LNCaP clone FGC (cell line): ENCODE measurements at places on chromosomes 12 and 14.

- no peak for DNase-seq
These were observed 1.4 kb downstream of the NFKBIA start for GRCh38 chr14:35403114-35403602.

GRCh38 chr14:21917699-21918436, 244.2 kb upstream of the OR4E1 start:
- peak; percentile 30 for DNase-seq

- peak; percentile 15 for DNase-seq
These were observed 235.5 kb upstream of the NOS1 start for GRCh38 chr12:117596968-117597367.

- no peak for DNase-seq
These were observed 11.6 kb upstream of the KIF26A start for GRCh38 chr14:104126753-104127152.

DNA sequence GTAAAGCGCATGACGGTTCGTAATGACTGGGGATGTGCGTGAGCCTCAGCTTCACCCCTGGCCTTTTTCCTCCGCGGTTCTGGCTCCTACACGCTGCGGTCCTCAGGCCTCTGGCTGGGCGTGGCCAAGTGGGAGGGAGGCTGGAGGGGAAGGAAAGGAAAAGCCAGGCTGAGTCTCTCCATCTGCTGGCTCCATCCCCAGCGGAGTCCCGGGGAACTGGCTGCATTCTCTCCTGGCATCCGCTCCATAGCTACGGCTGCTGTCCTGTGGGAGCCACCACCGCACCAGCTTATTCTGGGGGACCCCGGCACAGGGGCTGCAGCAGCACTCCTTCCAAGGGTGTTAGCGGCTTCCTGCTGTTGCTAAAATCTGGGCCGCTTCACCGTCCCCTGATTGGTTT, 68.2 kb upstream of the SLC24A4 start:
- no peak for DNase-seq

DNA sequence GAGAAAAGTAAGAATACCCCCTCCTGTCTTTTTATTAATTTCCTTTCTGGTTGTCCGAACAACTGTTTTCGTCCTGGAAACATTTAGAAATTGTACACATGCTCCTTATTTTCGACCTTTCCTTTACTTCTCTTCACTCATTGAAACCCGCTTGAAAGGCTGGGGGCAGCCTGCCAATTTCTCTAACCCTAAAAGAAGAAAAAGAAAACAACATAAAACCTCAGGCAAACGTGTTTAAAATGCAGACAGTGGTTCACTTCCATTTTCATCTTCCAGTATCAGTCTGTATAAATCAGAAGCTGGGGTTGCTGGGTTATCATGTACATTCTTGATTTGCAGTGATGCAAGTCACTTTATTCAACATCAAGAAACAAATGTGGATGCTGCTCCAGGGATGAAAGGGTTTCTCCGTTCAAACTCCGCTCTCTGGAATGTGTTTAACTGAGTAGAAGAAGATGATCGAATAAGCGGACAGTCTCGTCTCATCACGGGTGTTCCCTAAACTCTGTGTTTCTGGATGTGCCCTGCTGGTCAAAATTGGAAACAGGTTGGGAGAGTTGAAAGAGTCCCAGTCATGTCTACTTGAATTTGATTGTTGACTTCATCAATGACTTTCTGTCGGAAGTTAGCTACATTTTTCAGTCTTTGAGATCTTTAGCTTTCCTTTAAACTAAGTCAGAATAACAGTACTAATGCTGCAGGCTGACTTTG, 1042.2 kb downstream of the BCL11B start:
- no peak for DNase-seq
